Liver (tissue), 10 donors: ENCODE measurements at places on chromosomes 5 and 9.
A peak's percentile ranks its signal among the peaks of the same experiment; 100 is the strongest.

- no peak for DNase-seq
These were observed 3.3 kb upstream of the MAN1B1 start for GRCh38 chr9:137083394-137084004.

DNA sequence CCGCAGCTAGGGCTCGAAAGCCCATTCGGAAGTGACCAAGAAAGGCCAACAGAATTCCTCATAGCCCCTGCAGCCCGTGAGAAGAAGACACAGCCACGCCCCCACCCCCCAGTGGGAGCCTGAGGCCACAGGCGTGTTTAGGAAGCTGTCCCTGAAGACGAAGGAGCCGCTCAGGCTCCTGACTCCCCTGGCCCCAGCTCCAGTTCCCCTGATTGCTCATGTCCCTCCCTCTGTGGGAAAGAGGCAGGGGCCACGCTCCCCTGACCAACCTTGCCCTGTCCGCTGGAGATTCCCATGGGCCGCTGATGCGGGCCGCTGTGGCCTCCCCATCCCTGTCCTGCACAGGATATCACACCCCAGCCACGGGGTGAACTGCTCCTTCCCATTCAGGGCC lies 13.6 kb downstream of the ROPN1L start:
- DNase-seq, result no peak

DNA sequence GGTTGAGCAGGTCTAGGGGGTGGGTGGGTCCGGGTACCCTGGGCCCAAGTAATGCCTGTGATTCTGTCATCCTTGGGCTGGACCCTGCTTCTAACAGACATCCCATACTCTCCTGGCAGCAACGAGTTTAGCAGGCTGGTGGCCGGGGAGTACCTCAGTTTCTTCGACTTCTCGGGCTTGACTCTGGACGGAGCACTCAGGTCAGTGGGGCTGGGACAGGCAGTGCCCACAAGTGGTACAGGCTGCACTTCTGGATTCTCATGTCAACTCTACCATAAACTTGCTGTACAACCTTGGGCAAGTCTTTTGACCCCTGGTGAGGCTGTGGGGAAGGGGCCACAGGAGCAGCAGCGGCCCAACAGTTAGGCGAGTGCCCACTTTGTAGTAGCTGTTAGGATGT lies 21.8 kb downstream of the PSD2 start:
- DNase-seq, result no peak

DNA sequence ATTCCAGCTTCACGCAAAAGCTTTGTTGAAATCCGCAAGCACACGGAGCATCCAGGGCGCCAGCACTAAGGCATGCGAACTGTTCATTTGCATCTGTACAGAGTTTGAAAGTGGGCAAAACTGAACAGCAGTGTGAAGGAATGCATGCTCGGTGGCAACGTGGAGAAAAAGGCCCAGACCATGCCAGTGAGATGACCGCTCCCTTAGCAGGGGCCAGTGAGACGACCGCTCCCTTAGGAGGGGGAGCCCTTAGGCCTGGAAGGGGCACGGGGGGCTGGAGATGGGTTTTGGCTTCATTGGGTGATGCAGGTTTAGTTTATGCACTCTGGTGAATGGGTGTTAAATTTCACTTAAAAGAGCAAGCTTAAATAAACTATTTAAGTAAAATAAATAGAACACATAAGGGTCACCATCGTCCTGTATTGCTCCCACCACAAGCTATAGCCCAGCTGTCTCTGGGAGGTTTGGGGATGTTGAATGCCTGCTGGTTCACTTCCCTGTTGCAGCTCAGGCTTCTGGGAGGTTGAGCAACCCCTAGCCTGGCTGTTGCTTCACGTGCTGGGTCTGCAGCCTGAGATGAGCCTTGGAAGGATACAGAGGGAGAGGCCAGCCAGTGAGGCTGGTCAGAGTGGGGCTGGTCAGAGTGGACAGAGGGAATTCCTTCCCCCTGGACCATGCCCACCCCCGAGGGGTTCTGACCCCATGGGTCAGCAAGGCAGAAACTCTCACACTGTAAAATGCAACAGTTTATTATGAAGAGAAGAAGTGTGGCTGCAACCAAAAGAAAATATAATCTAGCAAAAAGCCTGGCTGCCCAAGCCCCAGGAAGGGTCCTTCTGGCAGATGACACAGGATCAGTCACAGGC lies 4.6 kb upstream of the FCN1 start:
- DNase-seq, result peak; percentile 33

DNA sequence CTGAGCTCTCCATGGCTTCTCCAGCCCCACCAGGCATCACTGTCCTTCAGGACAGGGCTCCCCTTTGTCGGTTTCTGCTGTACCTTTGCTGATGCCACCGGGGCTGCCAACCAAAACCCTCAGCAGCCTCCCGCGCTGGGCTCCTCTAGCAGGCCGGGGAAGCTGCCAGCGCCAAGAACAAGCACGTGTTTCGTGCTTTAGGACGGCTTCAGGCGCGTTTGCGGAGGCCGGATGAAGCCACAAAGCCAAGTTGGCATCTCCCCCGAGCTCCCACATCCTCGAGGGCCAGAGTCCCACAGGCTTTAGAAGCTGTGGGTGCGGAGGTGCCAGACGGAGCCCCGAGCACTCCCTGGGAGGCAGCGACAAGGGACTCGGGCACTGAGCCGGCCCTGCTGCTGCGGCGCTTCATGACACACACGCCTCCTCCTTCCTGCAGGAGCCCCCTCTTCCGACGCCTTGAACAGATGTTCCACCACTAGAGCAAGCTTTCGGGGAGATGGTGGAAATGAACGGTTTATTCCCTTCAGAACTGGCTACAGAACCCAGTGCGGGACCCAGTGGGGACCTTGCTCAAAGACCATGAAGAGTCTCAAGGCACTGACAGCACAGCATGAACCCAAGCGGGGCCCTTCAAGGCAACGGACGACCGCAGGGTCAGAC lies 36.7 kb downstream of the SARDH start:
- DNase-seq, result no peak

DNA sequence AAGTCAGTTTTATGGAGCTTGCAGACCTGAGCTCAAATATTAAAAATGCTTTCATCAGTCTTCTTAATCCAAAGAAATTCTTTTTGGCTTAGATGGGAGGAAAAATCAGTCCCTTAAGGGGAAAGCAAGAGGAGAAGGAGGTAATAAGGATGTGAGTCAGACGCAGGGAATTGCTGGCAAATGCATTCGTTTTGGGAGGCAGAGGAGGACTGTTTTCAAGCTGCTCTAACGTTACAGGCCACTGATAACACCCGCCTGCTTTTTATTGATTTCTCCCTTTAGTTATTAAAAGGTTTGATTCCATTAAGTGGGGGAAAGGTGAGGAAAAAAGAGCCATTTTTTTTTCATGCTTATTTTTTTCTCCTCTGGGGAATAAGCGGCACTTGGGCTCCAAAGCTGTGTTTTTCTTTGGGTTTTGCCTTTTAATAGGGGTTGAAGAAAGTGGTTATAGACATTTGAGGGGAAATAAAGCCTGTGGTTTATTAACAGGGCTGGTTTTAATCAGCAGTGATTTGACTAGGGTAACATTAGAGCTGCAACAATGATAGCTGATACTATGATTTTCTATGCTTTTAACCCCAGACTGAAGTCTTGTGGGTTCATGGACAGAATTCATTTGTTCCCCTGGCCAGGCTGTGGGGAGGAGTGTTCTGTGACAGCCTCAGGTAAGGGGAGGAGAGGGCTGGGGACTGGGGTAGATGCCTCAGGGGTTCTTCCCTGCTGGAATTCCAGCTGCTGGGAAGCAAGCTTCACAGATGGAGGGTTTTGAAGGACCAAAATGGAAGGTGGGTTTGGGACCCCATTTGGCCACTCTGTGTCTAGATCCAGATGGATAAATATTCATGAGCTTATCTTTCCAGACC lies 225.2 kb downstream of the GAS1 start:
- DNase-seq, result no peak

DNA sequence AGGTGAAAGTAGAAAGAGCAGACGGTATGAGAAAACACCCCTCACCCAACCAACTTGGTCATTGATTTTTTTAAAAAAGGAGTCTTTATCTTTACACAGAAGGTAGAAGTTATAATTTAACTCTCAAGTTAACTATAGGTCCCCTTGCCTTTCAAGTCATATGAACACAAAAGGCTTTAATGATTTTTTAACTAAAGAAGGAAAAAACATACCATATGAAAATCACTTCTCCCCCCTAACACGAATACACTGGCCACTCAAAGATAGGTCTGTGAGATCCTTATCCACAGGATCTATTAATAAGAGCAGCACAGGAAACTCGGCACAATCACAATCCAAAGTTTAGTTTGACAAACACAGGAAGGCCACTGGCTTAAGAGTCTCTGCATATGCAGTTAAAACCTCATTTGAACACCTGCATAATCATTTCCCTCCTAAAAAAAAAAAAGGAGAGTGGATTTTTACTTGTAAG lies 138.0 kb downstream of the ENC1 start:
- no peak for DNase-seq

DNA sequence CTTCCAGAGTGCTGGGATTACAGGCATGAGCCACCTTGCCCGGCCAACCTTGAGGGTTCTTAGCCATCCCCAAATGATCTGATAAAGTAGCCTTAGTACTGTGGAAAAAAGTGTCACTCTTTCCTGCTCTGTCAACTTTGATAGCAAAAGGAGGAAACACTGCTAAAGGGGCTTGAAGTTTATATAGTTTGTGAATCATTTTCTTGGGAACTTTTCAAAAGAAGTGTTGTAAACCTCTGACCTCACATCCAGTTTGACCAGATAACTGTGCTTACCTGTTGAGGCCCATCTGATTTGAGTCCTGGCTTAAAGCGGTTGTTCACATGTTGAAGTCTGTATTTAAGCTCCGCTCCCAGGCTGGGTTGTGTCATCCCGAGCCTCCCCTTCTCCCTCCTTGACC lies 303.3 kb downstream of the DOCK8 start:
- DNase-seq, result no peak

- no peak for DNase-seq
These were observed 42.1 kb downstream of the PPP1R2B start for GRCh38 chr5:156892223-156892622.

DNA sequence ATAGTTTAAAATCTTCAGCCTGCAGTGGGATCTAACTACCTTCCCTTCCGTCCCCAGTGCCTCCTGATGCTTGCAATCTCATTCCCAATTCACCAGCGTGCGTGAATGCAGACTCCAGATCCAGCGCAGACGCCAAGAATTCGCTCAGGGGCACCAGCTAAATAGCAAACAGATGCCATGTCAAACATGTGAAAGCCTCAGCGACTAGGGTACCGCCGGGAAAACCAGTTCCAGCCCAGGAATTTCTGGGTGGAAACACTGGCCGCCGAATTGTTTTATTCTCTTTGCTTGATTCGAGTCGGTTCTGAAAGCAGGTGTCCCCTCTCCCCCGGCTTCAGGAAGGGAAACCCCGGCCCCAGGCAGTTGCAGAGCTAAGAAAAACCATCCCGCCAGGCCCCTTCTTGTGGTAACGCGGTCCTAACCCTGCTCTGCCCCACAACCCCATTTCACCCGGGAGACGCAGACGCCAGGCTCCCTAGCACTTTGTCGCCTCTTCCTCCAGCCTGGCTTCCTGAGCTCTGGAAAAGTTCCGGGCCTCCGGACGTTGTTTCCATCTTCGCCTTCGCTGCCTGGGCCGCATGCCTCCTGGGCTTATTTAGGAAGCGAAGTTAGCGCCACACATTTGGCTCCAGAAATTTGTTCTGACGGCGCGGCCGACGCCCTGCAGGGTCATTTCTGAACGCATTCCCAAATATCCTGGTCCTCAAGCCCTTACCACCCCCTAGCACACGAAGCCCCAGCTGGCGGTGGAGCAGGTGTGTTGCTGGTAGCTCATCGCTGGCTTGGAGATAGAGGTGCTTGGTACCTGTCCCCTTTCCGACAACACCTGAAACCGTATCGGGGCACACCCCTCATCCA lies 665 bp upstream of the LVRN start:
- DNase-seq, result no peak

DNA sequence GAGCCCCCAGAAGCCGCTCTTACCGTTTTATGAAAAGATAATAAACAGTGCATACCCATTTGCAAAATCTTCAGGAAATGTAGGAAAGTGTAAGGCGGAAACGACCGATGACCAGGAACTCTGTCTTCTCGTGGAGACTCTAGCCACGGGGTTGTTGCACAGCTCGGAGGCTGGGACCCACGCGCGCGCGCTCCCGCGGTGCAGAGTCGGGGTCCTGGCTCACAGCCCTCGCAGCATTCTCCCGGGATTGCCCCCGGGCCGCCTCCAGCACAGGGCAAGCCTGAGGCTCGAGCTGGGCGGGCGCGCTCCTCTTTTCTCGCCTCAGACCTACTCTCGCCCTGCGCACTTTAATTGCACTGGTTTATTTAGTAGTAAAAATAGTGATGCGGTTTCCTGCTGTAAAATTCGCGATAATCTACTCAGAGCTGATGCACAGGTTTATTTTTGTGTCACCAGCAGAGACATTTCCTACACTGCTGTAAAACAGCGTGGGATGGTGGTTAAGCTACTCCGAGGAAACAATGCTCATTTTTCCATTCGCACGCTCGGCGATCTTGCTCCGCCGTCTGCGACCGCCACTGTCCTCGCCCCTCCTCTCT lies 15.5 kb downstream of the TRIM7 start:
- DNase-seq, result no peak

DNA sequence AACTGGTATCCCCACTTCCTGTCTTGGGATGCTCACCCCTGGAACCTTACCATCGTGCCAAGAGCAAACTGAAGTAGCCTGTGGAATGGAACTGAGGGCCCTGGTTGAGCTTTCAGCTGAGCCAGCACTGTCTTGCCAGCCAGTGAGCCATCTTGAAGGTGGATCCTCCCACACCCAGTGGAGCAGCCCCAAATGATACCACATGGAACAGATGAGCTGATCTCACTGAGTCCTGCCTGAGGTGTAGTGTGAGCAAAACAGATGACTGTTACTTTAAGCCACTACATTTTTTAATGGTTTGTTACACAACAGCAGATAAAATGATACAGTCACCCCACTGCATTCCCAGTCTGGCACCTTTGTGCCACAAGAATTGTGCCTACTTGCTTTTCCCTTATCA lies 2.2 kb upstream of the PCYOX1L start:
- DNase-seq, result no peak

DNA sequence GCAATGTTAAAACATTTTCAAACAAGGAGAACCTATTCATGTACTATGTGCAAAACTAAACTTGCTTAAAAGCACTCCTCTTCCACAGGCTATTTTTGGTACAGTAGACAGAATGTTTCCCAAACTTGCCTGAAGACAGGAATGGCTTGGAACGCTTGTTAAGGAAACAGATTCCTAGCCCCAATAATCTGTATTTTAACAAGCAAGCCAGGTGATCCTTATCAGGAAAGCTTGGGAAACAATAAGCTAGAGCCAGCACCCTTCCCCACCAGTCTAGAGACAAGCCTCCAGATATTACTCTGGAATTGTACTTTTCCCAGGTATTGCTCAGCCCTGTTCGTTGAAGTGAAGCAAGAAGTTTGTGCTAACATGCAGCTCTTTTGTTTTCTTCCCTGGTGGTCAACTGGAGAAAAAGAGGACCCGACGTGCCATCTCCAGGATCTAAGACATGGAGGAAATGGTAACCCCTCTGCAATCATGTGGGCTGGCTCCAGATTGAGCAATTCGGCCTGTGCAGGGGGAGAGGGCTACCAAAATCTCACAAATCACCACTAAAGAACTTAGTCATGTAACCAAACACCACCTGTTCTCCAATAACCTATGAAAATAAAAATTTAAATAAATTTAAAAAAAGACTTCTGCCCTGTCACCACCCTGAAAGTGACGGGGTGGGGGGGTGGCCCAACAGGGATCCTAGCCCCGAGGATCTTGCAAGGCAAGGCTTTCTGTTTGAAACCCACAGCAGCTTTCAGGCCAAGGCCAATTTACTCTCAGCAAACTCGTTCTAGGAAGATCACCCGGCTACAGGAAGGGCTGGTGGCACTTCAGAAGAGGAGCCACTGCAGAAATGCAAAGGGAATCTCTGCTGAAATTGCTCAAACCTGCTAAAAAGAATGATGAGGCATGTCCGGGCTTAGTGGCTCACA lies 48.6 kb downstream of the SHB start:
- no peak for DNase-seq

GRCh38 chr5:130836729-130837649 lies 328.1 kb downstream of the HINT1 start:
- DNase-seq, result no peak
